ENCODE measurements at places on chromosomes 16 and 17.

DNA sequence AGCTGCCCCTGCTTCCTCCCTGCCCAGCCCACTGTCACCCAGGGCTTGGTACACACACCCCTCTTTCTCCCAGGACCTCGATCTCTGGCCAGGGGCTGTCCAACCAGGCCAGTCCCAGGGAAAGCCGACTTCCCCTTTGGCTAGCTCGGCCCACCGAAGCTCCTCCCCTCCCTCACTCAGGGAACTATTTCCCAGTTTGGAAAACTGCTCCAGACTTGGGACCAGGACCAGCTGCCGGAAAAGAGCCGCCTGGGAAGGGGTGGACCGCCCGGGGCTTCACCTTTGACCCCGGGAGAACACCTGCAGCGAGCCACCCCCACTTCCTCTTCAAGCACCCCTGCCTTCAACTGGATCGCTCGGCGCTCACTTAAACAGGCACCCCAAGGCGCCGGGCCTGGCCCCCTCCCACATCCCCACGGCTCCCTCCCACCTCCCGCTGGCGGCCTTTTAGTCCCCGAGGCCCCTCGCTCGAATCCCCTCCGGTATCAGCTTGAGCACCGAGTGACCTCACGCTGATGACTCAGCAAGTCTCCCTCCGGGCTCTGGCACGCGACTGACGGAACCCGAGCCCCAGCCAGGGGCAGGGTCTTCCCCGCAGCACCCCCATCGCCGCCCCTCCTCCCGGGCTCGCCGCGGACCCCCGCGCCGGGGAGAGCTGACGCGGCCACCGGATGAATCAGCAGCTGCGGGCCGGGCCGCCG lies 934 bp downstream of the MAFG start:
- peak; percentile 93 for DNase-seq

DNA sequence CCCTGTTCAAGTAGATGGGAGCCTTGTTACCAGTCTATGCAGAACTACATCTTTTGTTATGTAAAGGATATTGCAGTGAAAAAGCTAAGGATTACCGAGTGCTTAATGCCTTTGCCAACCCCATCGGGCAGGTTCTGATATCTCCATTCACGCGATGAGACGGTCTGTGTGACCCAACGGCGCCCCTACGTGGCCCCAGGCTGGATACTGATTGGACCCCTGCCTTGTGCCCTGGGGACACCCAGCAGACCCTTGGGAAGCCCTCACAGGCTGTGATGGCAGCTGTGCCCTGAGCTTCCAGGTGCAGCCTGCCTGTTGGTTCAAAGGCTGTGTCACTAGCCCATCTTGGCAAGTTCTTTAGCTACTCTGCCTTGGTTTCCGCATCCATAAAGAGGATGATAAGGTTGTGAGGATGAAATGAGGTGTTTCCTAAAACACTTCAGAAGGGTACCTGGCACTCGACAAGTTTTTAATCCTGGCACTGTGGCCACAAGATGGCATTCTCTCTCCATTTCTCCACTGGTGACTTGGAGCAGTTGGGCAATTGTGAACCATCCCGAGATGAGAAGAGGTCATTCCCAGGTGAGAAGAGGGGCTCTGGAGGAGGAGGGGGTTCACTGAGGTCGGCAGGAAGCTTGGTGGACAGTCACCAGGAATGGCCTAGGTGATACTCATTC lies 33.6 kb downstream of the HAPSTR1 start:
- DNase-seq = no peak

DNA sequence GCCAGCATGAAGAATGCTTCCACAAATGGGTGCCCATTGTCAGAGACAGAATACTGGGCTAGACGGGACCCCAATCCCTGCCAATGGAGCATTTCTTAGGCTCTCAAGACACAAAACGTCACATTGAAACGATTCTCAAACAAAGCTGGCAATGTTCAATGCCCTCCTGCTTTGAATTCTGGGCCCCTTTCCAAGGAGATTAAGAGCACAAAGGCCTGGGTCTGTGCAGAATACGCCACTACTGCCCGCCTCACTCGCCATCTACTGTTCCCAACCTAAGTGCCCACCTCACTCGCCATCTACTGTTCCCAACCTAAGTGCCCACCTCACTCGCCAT lies 9.7 kb downstream of the CFAP20 start:
- no peak for DNase-seq

DNA sequence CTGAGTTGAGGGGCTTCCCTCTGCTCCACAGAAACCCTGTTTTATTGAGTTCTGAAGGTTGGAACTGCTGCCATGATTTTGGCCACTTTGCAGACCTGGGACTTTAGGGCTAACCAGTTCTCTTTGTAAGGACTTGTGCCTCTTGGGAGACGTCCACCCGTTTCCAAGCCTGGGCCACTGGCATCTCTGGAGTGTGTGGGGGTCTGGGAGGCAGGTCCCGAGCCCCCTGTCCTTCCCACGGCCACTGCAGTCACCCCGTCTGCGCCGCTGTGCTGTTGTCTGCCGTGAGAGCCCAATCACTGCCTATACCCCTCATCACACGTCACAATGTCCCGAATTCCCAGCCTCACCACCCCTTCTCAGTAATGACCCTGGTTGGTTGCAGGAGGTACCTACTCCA lies 26.0 kb downstream of the STH start:
- no peak for DNase-seq

GRCh38 chr17:61057257-61057656 lies 342.4 kb upstream of the TBX2 start:
- DNase-seq = no peak

DNA sequence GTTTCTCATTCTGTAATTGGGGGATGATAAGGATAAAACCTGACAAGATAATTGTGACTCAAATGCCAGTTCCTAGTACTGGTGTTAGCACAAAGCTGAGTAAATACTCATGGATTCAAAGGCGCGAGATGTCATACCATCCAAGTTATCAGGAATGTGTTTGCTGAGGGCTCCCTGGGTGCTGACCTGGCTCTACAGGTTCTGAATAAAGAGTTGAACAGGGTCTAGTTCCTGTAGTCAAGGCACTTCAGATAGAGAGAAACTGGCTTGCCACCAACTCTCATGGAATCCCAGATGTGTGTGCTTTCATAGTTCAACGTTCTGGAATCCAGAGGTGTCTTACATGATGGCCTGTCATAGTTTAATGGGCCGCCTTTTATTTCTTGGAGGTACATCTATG lies 141.6 kb downstream of the PRKCA start:
- DNase-seq = no peak

DNA sequence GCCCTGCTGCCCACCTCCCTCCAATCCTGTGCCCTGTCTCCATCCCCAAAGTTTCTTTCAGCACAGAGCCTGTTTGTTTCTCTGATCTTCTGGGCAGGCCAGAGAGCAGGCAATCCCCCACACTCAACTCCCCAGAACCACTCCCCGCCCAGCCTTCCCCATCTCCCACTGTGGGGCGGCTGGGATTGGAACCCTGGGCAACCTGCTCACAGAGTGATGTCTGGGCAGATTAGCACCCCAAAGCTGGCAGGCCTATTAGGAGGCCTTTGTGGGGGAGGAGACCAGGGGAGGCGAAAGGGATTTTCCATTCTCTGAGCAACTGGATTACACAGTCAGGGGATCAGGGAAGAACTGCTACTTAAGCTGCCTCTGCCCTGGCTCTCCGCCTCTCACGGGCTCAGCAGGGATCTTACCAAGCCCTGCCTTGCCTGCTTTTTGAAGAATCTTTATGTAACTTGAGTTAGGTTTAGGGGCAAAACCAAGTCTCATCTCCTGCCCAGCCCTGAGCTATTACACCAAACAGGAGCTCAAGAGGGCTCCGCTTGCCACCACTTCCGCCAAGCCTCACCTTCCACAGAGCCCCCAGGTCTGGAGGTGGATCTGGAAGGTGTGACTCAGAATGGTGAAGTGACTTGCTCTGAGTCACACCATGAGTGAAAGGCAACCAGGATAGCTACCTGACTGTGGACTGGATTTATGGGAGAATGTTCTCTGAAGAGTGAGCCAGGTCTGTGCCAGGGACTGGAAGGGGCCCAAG lies 16.0 kb upstream of the LHX1 start:
- peak; percentile 89 for DNase-seq

DNA sequence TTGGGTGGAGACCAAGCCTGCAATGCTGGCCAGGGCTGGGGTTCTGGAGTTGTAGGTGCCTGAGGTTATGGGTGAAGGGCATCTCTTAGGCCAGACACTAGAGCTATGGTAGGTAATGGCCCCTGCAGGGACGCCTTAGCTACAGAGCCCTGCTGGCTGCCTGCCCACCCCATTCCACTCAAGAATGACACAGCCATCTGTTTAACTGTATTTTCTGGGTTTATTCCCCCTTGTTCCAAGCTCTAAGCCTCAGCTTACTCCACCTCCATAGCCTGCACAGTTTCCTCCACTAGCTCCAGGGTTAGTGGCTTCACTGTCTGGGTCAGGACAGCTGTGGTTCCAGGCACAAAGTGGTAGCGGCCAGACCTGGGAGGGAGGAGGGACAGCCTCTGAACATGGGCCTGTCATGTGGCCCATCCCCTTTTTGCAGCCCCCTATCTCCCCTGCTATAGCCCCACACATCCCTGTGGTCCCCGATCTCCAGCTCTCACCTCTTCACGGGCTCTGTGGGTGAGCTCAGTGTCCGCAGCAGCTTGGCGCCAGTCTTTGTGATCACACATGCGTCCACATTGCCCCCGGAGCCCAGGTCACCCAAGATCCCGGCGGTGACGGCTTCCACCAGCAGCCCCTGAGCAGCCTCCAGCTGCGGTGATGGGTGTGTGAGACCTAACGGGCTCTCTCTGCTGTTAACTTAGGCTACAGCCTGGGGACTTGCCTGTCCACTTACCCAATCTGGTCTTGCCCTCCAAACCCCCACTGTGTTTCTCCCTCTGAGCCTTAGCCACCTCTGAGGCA lies 2.1 kb downstream of the PSMB10 start:
- DNase-seq = no peak

DNA sequence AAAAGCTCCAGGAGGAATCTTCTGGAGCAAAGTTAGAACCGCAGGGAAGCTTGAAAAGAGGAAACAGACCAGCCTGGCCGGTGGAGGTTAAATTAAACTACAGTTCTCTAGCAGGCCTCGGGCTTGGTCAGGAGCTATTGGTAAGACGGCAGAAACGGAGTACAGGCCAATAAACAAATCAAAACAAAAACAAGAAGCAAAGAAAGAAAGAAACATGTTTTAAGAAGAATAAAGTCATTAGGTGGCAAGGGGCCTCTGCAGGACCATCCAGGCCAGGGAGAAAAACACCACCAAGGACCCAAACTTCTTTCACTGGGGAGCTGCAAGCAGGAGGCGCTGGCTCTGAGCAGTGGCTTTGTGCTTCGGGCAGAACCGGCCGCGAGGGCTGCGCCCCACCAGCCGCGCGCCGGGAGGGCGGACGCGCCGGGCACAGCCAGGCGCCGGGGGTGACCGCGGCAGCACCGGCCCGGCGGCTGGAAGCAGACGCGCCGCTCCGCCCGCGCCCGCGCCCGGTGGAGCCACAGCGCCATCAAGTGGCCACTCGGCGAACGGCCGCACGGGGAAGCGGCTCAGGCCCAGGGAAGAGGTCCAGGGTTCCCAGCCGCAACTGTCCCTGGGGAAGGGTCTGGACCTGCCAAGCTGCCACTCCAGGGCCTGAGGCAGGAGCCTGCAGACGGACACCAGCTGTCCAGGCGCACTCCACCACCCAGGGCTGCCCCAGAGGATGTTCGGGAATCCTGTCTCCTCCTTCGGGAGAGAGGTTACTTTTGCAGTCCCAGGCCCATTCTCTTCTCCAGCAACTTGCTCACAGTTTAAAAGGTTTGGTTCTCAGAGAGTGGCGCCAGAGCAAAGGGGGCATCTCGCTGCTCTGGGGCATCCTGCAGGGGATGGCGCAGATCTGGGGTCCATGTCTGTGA lies 419.4 kb downstream of the SOX9 start:
- peak; percentile 97 for DNase-seq

GRCh38 chr16:88983165-88983564 lies 6.2 kb upstream of the CBFA2T3 start:
- DNase-seq = no peak

DNA sequence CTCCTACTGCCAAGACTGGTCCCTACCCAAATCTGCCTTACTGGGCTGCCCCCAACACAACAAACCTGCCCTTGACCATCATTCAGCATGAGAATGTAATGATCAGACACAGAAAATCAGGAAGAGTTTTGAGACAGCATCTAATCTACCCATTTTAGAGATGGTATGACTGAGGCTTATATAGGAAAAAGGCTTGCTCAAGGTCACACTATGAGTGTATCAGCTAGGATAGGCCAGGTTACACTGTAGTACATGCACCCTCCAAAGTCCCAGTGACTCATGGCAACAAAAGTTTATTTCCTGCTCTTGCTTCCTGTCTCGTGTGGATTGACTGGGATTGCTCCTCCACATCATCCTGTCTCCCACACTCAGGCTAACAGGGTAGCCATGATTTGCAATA lies 27.9 kb downstream of the NLRC5 start:
- DNase-seq = no peak

DNA sequence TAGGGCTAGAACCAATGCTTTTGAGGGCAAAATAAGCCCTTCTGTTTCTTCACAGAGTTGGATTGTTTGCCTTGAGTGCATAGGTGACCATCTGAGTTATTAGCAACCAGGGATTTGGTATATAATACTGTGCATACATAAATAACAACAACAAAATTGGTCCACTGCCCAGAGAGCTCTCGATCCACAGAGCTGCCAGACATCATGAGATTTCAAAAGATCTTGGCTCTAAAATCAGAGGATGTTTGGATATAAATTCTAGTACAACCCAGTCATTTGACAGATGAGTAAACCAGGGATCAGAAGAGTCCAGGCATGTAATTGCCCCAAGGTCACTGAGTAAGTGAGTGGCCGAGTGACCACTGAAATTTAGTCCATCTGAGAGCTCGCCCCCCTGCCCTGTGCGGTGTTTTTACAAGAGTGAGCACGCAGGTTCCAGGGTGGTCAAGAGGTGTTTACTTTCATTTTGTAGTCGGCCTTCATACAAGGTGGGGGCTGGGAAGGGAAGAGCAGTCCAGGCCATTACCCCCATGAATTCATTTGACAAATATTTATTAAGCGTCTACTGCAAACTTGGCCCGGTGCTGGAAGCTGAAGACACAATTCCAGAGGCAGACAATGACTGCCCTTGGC lies 1.8 kb upstream of the MT2A start:
- no peak for DNase-seq

- DNase-seq = no peak
These were observed 62.6 kb downstream of the AXIN2 start for GRCh38 chr17:65498816-65499215.

DNA sequence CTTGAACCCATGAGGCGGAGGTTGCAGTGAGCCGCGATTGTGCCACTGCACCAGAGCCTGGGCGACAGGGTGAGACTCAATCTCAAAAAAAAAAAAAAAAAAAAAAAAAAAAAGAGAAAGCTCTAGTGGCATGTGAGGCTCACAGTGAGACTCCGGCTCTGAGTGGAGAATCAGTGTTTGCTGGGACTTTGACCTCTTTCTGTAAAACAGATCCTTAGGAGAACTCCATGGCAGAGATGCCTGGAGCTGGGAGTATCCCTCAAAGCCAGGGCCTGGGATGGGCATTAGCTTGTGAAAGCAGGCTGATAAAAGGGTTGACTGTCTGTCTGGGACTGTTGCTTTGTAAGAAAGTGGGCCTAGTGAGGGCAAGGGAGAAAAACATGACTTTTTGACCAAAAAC lies 46.4 kb downstream of the ZNF207 start:
- no peak for DNase-seq

DNA sequence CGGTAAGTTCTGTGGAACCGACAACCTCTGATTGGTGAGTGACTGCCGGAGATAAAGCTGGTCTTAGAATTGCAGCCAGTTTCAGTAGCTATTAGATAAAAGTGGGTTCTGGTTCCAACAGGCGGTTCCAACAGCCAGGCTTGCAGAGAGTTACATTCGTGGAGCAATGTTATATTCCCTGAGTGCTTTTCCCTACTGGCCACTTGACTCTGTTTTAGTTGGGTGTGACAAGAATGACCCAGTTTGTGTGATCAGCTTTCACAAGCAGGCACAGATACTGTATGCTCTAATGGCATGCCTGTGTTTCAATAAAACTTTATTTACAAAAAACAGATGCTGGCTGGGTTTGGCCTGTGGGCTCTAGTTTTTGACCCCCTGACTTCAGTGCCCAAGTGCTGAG lies 196.6 kb downstream of the SNX29 start:
- DNase-seq = no peak
